ENCODE measurements at places on chromosomes 5 and 9.

DNA sequence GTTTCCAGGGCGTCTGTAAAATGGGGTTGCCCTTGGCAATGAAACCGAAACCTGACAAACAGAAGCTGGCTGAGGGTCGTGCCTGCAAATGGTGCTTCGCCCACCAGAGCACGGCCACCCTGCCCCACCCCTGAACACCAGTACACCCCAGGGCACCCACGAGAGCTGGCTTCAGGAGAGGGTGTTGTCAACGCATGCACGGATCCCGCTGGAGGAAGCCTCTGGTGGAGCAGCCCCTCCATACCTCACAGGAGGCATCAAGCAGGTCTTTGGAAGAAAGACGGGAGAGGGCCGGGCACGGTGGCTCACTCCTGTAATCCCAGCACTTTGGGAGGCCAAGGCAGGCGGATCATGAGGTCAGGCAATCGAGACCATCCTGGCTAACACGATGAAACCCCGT lies 8.6 kb downstream of the SLC6A3 start:
- no peak for DNase-seq

GRCh38 chr5:142844866-142845265 lies 74.7 kb downstream of the ARHGAP26 start:
- no peak for DNase-seq

DNA sequence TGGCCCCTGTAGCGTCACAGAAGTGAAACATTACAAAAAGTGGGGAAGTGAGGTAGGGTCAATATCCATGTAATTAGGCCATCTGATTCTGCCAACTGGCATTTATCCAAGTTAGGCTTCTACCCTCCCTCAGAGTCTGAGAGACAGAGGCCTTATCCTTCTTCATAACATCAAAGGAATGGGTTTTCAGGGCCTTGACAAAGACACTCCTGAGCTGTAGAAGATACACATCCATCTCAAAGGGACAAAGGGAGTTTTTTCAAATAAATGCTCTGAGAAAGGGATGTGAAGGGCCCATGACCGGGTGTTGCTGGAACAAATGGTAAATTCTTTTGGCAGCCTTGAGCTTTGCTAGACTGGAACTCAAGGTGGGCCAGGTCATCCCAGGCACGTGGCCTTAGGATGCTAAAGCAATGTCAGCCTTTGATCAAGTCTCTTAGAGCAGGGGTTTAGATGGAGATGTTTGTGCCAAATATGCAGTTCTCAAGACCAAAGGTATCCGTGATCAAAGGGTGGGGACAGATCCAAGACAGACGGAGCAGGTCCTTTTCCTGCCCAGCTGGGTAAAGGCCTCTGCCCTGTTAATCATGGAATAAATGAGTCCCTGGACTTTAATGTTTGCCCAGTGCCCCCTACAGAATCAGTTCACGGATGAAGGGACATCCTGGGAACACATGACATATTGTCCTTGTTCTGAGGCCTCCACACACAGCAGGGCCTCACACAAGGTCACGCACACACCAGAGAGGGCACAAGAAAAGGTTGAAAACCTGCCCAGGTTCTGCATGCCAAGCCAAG lies 10.0 kb upstream of the FAM169A start:
- no peak for DNase-seq

GRCh38 chr5:16108418-16108817 lies 71.2 kb downstream of the MARCHF11 start:
- no peak for DNase-seq

GRCh38 chr9:121363622-121363961 lies 6.5 kb downstream of the STOM start:
- DNase-seq, result no peak

DNA sequence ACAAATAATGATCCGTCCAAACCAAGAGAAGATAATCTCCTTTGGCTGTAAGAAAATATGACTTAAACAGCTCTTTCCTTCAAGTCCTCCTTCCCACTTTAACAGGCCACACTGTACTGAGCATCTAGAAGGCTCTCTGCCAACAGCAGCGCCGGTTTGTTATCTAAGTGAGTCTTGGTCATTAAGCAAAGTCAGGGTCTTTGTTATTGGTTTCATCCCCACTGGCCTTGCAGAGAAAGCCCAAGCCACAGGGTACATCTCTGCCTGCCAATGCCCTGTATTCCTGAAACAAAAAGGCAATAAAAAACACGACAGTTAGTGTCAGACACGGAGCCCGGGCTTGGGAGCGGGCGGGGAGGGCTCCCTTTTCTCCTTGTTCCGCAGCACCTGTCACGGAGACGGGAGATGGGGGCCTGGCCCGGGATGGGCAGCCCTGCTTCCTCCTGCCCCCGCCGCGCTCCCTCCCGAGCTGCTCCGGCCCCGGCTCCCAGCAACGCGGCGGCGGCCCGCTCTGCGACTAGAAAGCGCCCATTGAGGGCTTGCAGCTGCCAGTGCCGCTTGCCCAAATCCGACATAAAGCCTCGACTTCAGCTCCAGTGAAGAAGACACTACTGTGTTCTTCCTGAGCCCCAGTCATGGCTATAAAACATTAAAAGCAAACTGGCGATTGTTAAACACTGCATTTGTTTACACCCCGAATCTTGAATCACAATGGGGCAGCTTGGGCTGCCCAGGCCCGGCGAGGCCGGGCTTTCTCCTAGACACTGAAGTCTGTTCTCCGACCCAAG lies 28.1 kb upstream of the PIK3R1 start:
- no peak for DNase-seq

DNA sequence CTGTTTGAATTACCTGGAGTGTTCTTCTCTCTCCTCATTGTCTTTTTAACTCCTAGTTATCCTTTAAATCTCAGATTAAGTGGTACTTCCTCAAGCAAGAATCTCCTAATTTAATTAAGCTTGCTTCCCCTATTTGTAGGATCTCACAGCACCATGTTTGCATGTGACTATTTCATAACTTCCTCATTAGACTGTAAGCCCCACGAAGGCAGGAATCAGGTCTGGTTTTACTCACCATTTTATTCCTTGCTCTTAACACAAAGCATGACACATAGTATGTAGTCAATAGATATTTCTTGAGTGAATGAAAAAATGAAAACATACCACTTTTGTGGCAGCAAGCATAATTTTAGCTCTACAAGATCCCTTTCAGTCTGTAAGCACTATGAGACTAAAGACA lies 1.3 kb upstream of the ERMP1 start:
- DNase-seq, result no peak

- no peak for DNase-seq
Observed at GRCh38 chr9:107906074-107906473, 416.5 kb upstream of the KLF4 start.

DNA sequence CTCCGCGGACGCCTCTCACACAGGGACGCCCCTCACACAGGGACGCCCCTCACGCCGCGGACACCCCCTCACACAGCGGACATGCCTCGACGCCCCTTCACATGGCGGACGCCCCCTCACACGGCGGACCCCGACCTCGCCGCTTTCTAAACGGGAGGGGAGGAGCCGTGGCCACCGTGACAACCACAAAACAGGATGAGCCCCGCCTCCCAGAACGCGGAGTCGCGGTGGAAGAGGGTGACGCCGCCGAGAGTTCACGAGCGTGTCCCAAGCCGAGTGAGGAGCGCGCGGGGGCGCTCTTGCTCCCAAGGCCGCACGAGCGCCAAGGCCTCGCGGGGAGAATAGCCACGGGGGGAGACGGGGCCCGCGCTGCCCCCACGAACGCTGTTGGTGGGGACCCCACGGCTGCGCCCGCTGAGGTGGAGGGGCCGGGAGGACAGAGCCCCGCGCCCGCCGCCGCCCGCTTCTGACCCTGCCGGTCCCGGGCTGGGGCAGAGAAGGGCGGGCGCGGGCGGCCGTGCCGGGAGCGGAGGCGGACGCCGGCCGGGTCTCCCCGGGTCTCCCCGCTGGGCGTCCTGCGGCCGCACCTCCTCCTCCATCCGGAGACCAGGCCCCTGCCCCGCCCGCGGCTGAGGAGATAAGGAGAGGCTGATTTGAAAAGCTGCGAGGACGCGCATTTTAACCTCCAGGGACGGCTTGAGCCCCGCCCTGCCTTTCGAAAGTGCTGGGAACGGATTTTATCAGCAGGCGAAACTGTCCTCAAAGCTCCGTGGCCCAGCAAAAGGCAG lies 3.9 kb upstream of the NKD2 start:
- DNase-seq, result peak; percentile 20

GRCh38 chr9:33430942-33431341 lies 16.5 kb downstream of the AQP3 start:
- no peak for DNase-seq

DNA sequence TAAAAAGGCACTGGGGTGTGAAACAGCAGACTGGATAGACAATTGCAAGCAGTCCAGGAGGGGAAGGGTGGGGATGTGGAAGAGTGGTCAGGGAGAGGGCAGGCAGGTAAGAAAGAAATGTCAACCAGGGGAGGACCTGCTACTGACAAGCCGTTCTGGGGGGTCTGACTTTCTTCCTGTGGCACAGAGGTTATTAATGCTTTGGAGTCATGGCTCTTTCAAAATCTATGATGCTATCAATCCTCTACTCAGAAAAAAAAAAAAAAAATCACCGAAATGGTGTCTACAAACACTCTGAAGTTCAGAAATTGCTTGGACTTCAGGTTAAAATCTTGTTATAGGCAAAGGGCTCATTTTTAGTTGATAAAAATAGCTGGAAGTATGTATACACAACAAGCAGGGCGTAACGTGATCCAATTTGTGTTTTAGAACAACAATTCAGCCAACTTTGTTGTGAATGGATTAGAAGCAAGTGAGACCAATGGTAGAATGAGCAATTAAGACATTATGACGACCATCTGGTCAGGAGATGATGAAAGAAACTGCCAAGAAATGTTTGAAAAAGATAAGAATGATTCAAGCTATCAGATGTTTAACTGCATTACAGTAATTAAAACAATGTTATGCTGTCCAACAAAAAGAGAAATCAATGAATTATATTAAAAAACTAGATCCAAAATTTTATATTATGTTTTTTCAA lies 255.2 kb downstream of the DEPDC1B start:
- DNase-seq, result no peak

DNA sequence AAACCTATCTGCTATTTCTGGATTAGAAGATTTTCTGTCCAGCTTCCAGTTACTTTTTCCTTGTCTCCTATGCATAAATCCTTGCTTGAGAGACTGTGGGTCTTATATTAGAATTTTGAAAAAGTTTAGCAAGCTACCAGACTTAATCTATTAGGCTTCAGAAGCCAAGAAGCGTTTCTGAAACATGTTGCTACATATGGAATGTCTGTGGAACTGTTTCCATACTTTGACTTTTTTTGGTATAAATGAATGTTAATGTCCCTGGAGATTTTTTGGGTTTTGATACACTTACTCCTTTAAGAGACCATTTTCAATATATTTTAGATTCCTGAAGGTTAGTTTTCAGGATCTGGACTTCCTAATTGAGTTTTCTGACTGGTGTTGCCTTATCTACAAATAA lies 191.4 kb upstream of the SGCD start:
- no peak for DNase-seq

DNA sequence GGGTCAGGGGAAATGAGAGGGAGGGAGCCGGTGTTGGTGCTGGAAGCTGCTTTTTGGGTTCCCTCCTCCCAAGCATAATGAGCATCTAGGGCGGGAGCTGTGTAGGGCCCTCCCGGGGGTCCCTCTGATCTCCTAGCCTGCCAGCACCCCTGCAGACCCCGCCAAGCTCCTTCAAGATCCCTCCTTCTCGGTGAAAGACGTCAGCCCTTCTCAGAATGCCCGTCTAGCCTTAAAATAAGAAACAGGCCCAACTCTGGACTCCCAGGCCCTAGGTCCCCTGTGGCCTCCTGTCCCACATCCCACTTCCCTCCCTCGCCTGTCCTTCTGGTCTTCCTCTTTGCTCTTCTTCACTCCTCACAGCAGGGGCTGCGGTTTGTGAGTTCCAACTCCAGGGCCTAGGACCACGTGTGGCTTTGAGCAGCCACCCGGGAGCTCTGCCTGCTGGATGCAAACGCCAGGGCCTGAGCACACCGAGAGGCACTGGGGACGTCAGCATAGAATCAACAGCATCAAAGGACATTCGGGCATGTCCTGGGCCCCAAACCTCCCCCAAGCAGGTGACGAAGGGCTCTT lies 8.8 kb upstream of the SCGB3A1 start:
- no peak for DNase-seq

- no peak for DNase-seq
Observed at GRCh38 chr9:70411121-70411929, 3.1 kb downstream of the KLF9 start.

DNA sequence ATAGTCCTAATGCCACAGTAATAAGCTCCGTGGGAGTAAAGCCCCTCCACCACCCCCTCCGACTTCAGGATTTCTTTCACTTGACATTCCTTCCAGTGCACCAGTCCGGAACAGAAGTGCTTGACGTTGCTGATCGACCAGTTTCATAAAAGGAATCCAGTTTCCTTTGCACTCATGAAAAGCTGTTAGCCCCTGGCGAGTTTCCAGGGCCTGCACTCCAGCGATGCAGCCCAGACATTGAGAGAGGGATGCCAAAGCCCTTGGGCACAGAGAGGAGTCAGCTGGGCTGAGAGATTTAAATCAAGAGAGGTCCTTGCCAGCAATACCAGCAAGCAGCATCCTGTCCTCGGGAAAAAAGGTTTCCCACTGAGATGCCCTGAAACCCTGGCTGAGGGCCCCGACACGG lies 170.1 kb downstream of the GABBR2 start:
- DNase-seq, result no peak

DNA sequence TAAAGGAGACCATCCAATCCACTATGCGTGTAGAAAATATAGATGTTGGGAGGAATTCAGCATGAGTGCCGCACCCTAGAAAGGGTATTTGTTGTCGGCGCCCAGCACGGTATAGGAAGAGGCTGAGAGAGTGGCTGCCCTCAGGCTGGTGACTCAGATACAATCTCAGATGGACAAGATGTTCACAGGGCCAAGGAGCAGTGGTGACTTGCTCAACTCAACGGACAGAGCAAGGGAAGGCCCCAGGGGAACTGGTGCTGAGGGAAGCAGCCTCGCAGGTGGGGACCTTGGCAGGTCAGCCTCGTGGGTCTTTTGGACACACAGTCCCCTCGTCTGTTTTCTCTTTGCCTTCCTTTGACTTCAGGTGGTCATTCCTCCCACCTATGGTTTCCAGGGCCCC lies 28.0 kb upstream of the IRX2 start:
- DNase-seq, result no peak

- no peak for DNase-seq
Observed at GRCh38 chr5:173298213-173298926, 29.8 kb downstream of the STC2 start.

- DNase-seq, result no peak
Observed at GRCh38 chr5:113219695-113220094, 215.1 kb downstream of the TSSK1B start.

- no peak for DNase-seq
Observed at GRCh38 chr5:170223906-170224305, 8.9 kb upstream of the C5orf58 start.

DNA sequence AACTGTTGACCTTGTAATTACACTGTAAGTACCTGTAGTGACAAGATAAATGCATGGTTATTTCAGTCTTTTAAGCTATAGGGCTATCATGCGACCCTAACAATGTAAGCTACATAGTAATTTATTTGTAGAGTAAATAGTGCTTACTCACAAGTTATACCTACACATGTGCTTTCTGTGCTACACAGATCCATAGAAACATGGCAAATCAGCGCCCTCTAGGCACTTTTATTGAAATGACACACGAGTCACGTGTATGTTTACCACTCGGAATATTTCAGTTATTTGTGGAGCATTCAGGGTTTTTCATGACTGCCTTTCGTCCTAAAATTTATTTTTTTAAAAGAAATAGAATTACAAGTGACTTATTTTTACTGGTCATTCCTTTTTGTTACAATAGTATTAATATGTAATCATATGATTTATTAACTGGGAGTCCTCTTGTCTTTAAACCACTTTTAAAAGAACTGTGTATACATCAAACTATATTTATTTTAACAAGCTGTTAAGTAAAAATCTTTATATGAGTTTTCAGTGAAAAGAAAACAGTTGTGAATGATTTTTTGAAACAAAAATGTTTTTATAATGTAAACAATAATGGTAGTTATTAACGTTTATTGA lies 1242.3 kb upstream of the WWC1 start:
- DNase-seq, result peak; percentile 14

- DNase-seq, result no peak
Observed at GRCh38 chr5:111953351-111954127, 196.5 kb upstream of the NREP start.

Measured in hematopoietic multipotent progenitor cell treated with erythropoietin and hydrocortisone succinate and interleukin-3 and kit ligand, for 15 days (in vitro differentiated cells).